Adrenal gland (tissue), 19 donors: ENCODE measurements at places on chromosomes 7 and 10. TPM values are rescaled to one million over a fixed set of nuclear protein-coding genes. Genes with fewer than 3 reads are reported as not detected.

GRCh38 chr10:62866451-62866850 is 50.3 kb upstream of the EGR2 start:
- H3K27me3 ChIP-seq: no peaks in the 10 kb centered on the region
- no peak for DNase-seq
- H3K36me3 ChIP-seq: no peaks in the 10 kb centered on the region
- no peaks in the 10 kb centered on the region for H3K4me1 ChIP-seq

- H3K4me3 ChIP-seq: no peak overlapping the region
- no peaks in the 10 kb centered on the region for H3K36me3 ChIP-seq
- H3K4me1 ChIP-seq: peaks cover 41% of the 10 kb centered on the region
- DNase-seq: no peak
- H3K27me3 ChIP-seq: no peaks in the 10 kb centered on the region
These were observed 67.9 kb downstream of the PPP1R9A start for GRCh38 chr7:94975336-94975735.

GRCh38 chr10:130046591-130046990 is 64.0 kb downstream of the C10orf143 start:
- no peaks in the 10 kb centered on the region for H3K36me3 ChIP-seq
- H3K4me1 ChIP-seq: no peaks in the 10 kb centered on the region
- no peaks in the 10 kb centered on the region for H3K27me3 ChIP-seq
- H3K27ac ChIP-seq: no peak overlapping the region
- no peak overlapping the region for H3K4me3 ChIP-seq

GRCh38 chr10:84038035-84038434 is 101.3 kb upstream of the GHITM start:
- H3K4me1 ChIP-seq: no peaks in the 10 kb centered on the region
- H3K27ac ChIP-seq: no peak overlapping the region
- DNase-seq: no peak
- H3K4me3 ChIP-seq: no peak overlapping the region

DNA sequence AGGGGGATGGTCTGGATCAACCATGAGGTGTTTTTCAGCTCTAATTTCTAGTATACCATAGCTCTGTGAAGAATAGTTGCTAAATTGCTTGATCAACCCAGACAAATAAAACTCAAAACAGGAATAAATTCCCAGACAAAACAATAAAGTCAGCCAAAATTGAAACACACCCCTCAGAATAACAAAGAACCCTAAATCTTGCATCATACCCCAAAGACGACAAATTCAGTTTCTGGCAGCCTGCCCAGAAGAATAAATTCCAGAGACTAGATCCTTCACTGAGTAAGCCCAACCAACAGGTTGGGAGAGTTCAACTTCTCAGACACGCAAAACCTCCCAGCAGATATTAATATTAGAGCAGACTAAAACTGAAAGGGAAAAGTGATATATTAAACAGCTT is 11.2 kb upstream of the SEM1 start:
- peaks cover 9% of the 10 kb centered on the region for H3K27me3 ChIP-seq
- H3K36me3 ChIP-seq: no peaks in the 10 kb centered on the region
- no peak for DNase-seq
- no peaks in the 10 kb centered on the region for H3K4me1 ChIP-seq

The HEPACAM2 gene
- polyA plus RNA-seq: not detected

The H2BK1 gene
- polyA plus RNA-seq: not detected

GRCh38 chr7:4123346-4123745 is 558.7 kb upstream of the FOXK1 start:
- H3K36me3 ChIP-seq: no peaks in the 10 kb centered on the region
- no peak overlapping the region for H3K27ac ChIP-seq
- H3K27me3 ChIP-seq: no peaks in the 10 kb centered on the region
- no peaks in the 10 kb centered on the region for H3K4me1 ChIP-seq
- no peak for DNase-seq

GRCh38 chr7:35032166-35032565 is 5.1 kb downstream of the DPY19L1 start:
- no peak for DNase-seq
- H3K36me3 ChIP-seq: no peaks in the 10 kb centered on the region
- H3K27me3 ChIP-seq: no peaks in the 10 kb centered on the region
- H3K4me3 ChIP-seq: no peak overlapping the region
- H3K27ac ChIP-seq: no peak overlapping the region

- no peak overlapping the region for H3K4me3 ChIP-seq
- H3K4me1 ChIP-seq: no peaks in the 10 kb centered on the region
- no peak overlapping the region for H3K27ac ChIP-seq
- H3K27me3 ChIP-seq: no peaks in the 10 kb centered on the region
- H3K36me3 ChIP-seq: no peaks in the 10 kb centered on the region
These were observed 35.7 kb downstream of the ITPRID1 start for GRCh38 chr7:31549611-31550010.

DNA sequence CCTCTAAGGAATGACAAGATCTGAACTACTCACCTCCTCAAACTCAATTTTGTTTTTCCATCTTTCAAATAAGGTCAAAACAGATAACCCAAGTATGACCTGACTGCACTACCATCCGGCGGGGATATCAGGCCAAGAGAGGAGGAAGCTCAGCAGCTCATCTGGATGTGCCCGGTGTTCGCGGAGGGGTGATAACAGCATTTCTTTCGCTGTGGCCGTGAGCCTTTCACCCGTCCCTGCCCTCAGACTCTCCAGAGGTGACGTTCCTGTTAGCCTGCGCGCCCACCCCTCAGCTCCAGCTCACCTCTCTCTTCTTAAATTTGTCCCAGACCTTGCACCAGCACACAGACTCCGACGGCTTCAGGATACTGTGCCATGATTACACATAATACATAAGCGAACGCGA is 526 bp downstream of the ZNF248 start:
- H3K27ac ChIP-seq: peak overlapping the region; percentile 99
- H3K27me3 ChIP-seq: no peaks in the 10 kb centered on the region
- H3K4me3 ChIP-seq: peak overlapping the region; percentile 66
- H3K4me1 ChIP-seq: peaks cover 32% of the 10 kb centered on the region
- no peaks in the 10 kb centered on the region for H3K36me3 ChIP-seq

DNA sequence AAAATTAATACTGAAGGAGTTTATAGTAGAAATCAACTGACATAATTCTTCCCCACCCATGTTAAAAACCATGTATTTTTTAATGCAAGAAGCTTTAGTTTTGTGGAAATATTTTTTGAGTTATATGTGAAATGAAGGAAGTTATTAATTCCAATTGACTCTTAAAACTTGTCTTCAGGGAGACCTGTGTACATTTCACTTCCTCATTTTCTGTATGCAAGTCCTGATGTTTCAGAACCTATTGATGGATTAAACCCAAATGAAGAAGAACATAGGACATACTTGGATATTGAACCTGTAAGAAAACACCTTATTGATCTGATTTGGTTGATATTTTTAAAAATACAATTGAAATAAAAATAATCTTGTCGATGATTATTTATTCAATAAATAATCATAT is 33.3 kb downstream of the CD36 start:
- no peak overlapping the region for H3K4me3 ChIP-seq
- H3K27ac ChIP-seq: no peak overlapping the region
- no peaks in the 10 kb centered on the region for H3K36me3 ChIP-seq
- no peaks in the 10 kb centered on the region for H3K27me3 ChIP-seq
- H3K4me1 ChIP-seq: no peaks in the 10 kb centered on the region
- no peak for DNase-seq

The CC2D2B gene
- polyA plus RNA-seq: 0.29 TPM

- peaks cover 10% of the 10 kb centered on the region for H3K27me3 ChIP-seq
- DNase-seq: no peak
- H3K36me3 ChIP-seq: no peaks in the 10 kb centered on the region
- no peak overlapping the region for H3K4me3 ChIP-seq
- H3K27ac ChIP-seq: no peak overlapping the region
These were observed 25.3 kb upstream of the PPP2R2D start for GRCh38 chr10:131875501-131875900.

- peaks cover 3% of the 10 kb centered on the region for H3K4me1 ChIP-seq
- no peak for DNase-seq
- no peaks in the 10 kb centered on the region for H3K36me3 ChIP-seq
- H3K27me3 ChIP-seq: no peaks in the 10 kb centered on the region
- no peak overlapping the region for H3K27ac ChIP-seq
- H3K4me3 ChIP-seq: no peak overlapping the region
These were observed 34.2 kb downstream of the SEMA3C start for GRCh38 chr7:80884511-80885195.

The LOXL4 gene
- 7.8 TPM for polyA plus RNA-seq

The MSMB gene
- polyA plus RNA-seq: not detected
